ENCODE measurements at places on chromosomes 6 and 20.
A peak's percentile ranks its signal among the peaks of the same experiment; 100 is the strongest.

- no peak for DNase-seq
Measured at GRCh38 chr20:8670893-8671215, 398.0 kb upstream of the PLCB4 start.

DNA sequence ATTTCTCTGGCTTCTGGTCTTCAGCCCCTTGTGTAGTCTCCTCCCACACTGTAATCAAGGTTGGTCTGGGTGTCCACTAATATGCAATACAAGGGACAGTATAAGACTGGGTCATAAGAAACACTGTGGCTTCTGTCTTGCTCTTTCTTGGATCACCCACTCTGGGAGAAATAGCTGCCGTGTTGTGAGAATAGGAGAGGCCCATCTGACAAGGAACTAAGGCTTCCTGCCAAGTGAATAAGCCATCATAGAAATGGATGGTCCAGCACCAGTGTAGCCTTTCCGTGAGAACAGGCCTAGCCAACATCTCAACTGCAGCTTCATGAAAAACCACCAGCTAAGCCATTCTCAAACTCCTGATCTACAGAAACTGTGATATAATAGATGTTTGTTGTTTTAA is 23.3 kb downstream of the BAG2 start:
- DNase-seq = no peak

DNA sequence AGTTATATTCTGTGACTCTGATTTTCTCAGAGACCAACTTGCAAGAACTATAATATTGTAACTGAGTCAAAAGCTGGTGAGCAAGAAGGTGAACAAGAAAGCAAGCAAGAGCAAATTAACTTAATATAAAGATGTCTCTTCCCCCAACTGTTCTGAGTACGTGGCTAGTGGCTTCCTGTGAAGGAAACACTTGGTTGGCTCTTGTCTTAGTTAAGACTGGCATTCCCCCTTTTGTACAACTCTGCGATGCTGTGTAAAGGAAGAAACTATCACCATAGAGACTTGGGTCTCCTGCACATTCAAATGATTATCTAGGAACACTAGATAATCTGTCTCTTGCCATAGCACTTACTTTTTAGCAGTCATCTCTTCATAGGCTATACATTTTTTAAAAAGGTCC is 47.3 kb upstream of the TNFAIP3 start:
- no peak for DNase-seq

DNA sequence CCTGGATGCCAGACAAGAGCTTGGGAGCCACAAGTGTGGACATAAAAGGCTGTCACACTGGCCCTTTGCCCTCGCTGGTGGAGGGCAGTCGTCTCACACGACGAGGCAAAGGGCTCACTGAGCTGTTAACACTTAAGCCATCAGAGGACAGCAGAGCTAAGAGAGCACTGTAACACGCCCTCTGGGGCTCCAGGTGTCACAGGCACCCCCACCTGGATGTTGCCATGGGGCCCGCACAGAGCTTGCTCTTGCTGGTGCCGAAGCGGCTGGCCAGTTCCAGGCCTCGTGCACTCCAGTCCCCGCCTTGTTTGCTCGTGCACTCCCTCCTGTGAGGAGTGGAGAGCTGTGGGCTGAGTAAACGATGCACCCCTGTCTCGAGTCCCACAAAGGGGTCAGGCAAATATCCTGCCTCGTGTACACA is 37.4 kb downstream of the SLC35D3 start:
- peak; percentile 84 for DNase-seq

DNA sequence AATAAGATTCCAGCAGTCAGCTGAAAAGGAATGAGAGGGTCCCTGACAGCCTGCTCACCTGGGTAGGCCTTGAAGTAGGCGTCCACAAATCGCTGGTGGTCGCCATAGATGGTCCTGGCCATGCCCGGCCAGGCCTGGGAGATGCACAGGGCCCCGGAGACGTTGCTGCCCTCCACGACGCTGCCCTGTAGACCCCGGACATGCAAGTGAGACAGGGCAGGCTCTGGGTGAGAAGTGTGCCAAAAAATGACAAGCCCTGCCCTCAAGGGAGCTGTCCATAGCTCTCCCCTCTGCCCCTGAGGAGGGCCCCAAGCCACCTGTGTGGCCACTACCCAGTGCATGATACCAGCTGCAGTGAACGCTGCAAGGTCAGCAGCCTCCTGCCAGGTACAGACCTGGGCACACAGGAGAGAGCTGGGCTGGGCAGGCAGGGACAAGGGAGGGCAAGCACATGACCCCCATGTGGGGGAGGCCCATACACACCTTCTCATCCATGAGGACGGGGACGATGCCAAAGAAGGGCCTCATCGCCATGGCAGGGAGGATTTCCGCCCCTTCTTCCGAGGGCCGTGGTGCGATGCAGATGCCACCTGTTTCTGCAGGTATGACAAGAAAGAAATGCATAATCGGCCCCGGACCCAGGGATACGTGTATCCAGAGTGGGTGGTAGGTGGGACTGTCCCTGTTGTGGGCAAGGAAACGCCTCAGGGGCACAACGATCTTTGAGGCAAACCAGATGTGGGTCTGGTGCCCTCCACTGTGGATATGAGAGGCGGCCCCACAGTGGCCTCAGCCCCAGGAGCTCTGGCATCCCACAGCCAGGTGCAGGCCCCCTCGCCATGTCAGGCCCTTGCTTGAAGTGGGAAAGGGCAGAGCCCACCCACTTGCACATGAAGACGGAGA is 21.2 kb upstream of the APMAP start:
- DNase-seq = no peak

- DNase-seq = no peak
Measured at GRCh38 chr20:5221061-5221430, 94.2 kb downstream of the CDS2 start.

- peak; percentile 86 for DNase-seq
Measured at GRCh38 chr6:36196113-36196879, at the start of gene BRPF3. BRPF3 (plus strand) TSS chr6:36196744; CDS start chr6:36200323, 3,579 bp downstream.

DNA sequence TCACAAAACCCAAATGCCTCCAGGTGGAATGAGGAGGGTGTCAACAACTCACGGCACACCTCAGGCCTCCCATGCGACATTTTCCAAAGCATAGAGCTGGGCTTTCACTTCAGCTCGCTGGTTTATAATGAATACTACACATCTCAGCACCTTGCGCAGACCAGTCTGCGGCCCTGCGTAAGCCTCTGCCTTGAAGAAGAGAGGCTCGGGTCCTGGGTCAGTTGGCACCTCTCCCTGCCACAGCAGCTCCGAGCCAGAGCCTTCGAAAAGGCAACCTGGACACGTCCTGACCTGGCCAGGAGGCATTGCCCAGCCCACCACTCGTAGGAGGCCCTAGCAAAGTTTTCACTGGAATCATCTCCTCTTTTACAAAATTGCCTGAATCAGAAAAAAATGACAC is 183.0 kb upstream of the AFDN start:
- DNase-seq = no peak

DNA sequence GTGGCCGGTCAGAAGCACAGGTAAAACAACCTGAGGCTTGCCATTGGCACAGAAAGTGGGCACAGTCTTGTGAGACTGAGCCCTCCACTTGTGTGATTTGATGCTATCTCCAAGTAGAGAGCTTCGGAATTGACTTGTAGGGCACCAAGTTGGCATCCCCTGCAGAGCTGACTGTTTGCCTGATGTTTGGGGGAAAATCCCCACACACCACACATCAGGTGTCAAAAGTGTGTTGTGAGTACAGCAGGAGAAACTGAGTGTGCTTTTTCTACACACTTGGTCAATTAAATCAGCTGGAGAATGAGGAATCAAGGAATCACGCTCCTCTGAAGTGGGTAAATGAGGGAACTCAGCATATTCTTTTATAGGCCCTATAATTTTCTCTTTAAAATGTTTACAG is 989 bp downstream of the SERINC3 start:
- no peak for DNase-seq

DNA sequence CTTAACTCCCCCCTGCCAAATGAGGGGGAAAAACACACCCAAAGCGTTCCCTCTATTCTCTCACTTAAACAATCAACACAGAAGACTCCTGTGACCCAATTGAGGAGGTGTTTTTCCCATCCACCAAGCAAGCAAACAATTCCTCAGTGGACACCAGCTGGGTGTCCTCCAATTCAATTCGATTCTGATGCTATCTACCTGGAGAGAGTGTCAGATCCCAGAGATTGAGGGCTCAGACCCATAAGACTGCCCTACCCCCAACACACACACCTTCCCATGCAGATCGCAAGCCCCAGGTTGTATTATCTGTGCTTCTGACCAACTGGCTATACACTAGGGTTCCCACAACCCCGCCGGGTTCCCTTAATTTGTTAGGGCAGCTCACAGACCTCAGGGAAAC is 36.8 kb downstream of the MYLIP start:
- DNase-seq = peak; percentile 64

GRCh38 chr6:169499848-169500247 is 202.0 kb downstream of the WDR27 start:
- DNase-seq = no peak

- DNase-seq = no peak
Measured at GRCh38 chr6:36766399-36766945, 68.8 kb downstream of the RAB44 start.

- DNase-seq = no peak
Measured at GRCh38 chr20:4946986-4947385, 54.3 kb downstream of the SLC23A2 start.

DNA sequence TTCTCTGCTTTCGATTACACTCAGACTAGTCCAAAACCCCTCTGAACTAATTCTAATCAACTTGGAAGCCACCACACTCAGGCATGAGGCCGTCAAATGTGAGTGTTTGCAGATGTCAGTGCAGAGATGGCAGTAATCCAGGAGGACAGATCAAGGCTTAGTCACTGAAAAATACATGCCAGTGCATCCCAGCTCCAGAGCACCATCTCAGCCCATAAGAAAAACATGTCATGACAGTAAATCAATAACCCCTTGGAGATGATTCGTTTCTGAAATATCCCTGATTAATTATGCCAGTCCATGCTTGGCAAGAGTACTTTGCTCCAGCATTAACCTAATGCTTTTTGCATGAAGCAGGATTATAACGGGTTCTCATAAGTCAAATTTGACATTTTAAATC is 179.5 kb downstream of the ADAT2 start:
- DNase-seq = no peak

- no peak for DNase-seq
Measured at GRCh38 chr6:84329516-84329915, 102.1 kb upstream of the CEP162 start.

GRCh38 chr6:163695414-163695864 is 280.9 kb downstream of the QKI start:
- no peak for DNase-seq

DNA sequence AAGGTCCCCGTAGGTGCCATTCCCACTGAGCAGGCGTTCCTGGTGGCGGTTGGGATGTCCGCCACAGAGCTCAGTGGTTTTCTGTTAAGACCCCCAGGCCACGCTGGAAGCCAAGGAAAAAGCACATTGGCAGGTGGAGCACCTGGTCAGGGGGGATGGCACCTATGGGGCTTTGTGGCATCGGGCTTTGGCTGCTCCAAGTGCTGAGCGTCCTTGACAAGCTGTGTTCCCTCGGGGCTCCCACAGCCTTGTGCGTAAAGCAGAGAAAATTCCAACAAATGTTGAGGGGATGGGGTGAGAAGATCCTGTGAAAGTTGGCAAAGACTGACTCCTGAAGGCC is 135.4 kb downstream of the JPH2 start:
- no peak for DNase-seq

DNA sequence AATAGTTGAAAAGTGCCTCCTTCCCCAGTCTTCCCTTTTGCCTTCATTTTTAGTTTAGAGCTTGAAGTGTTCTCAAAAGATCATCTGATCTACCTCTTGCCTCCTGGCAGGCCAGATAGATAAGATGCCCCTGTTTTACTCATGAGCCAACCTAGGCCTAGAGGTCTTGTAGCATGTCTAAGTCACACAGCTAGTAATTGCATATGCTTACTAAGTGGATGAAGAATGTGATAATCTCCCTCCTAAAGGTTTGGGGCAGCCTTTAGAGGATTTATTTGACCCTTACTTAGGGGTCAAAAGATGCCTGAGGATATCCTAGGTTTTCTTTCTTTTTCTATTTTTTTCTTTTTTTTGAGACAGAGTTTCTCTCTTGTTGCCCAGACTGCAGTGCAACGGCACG is 2.1 kb downstream of the C6orf141 start:
- DNase-seq = peak; percentile 26

GRCh38 chr6:158654960-158655489 is 5.2 kb downstream of the SYTL3 start:
- DNase-seq = no peak

DNA sequence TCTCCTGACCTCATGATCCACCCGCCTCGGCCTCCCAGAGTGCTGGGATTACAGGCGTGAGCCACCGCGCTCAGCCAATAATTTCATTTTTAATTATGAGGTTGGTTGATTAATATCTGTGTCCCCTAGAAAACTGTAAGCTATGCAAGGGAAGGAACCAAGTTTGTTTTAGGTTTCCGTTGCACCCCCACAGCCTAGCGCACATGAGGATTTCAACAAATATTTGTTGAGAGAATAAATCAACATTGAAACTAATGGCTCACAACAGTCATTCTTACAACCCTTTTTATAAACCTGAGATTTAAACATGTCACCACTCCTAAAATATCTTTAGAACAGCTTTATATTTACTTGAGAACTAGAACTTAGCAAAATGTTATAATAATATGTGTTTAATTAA is 114.0 kb upstream of the CARMIL1 start:
- DNase-seq = no peak

GRCh38 chr6:107075951-107076381 is 39.3 kb downstream of the BEND3 start:
- DNase-seq = no peak

DNA sequence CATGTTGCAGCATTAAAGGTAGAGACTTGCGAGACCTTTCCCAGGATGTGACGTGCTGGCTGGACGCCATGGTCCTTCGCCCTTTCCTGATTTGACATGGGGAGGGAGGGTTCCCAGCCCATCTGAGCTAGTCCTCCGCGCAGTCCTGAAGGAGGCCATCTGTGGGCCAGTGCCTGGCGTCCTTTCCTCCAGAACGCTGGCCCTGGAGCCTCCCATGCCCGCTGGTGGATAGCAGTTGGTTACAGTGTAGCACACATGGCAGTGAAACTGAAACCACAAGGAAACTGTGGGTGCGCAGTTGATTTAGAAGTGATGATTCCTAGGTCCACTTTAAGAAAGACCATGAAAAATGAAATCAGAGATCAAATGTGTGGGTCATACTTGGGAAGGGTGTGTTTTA is 193.7 kb downstream of the CDH4 start:
- no peak for DNase-seq

DNA sequence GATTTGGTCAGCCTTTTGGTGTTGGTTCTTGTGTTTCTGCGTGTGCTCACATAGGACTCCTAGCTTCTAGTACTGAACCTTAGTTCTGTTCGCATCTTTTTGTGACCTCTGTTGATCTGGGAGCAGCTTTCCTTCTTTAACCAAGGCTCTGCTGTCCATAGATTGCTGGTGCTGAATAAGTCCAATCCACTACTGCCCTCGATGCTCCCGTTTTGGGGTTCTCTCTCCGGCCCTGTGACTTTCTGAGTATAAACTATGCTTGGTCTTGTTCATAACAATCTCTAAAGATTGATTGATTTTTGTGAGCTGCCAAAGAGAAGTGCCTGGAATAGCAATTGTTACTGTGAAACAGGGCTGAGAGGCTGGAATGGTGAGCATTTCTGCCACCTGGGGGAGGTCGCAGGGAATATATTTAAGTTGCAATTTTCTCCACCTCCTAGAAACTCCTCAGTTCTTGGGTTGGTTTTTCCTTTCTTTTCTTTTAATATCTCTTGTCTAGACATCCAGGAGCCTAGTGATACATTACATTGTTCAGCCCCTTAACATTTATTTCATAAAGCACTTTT is 422.9 kb upstream of the CHD6 start:
- peak; percentile 40 for DNase-seq

- no peak for DNase-seq
Measured at GRCh38 chr6:26544473-26544872, 6.3 kb downstream of the HMGN4 start.

Measured in mesendoderm (in vitro differentiated cells).